ENCODE measurements at places on chromosomes 7 and 10.

DNA sequence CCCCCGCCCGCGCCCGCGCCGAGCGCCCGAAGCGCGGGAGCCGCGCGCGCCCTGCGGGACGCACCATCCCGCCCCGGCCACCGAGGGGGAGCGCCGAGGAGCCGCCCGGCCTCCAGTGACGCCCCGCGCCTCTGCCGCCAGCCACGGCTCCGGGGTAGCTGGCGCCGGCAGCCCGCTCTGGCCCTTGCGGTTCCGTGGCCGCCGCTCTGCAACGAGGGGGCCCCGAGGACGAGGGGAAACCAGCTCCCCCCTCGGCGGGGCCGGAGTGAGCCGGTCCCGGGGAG is at the start of gene PAXIP1:
Gene PAXIP1 (minus strand): TSS at position 33 of the 284 bp plus-strand sequence. CDS start 195 bp downstream, outside the sequence.
- DNase-seq: peak; percentile 38

- DNase-seq: no peak
Measured at GRCh38 chr10:94069884-94070283, 76.2 kb downstream of the PLCE1 start.

DNA sequence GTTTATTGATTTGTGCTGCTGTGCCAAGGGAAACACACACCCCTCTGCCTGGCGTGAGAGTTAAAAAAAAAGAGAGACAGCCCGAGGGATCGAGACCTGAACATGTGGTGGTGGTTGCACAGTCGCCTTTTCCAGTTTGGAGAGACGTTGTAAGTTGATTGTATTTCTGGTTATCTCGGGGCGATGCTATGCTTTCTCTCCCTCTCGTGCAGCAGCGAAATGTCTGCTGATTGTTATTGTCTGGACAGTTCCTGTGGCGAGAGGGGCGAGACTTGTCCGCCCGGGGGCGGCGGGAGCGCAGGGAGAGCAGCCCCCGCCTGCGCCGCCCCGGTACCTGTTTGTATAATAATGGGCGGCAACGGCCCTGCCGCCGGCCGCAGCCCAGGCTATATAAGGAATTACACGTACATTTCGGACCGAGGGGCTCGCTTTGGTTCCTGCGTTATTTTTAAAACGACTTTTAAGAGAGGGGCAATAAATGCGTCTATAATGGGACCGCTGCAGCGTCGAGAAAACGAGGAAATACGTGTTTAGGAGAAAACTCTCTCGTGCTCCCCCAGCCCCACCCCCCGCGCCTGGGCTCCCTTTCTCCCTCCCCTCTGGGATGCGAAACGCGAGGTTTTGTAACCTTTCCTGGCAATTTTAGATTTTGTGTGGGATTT is 1.7 kb downstream of the ZEB1 start:
- DNase-seq: peak; percentile 16

DNA sequence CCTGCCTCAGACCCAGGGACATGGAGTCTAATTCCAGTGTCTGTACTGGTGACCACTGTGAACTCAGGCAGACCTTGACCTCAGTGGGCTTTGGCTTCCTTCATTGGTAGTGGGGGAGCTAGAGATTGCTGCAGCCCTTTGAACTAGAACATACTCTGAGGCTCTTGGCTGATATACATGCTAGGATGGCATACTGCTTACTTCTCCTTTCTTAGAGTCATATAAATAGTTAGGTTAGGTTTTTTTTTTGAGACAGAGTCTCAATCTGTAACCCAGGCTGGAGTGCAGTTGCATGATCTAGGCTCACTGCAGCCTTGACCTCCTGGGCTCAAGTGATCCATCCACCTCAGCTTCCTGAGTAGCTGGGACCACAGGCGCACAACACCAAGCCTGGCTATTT is 49.7 kb downstream of the TMEM178B start:
- DNase-seq: no peak

DNA sequence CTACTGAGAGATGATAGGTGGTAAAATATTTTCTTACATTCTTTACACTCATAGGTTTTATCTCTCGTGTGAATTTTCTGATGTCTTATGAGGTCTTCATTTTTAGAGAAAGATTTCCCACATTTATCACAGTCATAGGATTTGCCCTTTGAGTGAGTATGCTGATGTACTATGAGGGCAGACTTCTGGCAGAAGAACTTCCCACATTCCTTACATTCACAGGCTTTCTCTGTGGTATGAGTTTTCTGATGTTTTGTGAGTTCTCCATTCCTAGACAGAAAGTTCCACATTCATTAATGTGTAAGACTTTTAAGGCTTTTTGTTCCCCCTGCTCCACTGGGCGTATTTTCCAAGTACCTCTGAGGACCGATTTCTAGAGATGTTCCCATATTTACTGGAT is 23.5 kb downstream of the ZNF25 start:
- no peak for DNase-seq

DNA sequence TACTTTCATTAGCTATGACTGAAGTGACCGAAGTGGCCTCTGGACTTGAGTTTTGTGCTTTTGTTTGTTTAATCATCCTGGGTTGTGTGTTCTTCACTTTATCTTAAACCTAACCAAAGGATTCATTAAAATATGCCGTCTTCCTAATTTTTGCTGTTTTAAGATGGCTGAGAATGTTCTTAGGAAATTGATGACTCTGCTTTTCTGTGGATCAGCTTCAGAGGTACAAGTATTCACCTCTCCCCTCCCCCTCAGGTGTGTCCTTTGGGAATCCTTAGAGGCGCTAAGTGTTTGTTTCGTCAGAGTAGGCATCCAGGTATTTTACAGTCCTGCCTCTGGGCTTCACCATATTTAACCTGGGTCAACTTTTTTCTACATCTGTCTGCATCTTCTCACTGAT is 1.1 kb downstream of the CCDC126 start:
- DNase-seq: no peak

GRCh38 chr10:103663802-103664201 is 170.3 kb downstream of the NEURL1 start:
- DNase-seq: no peak

GRCh38 chr7:130063036-130063435 is 7.3 kb upstream of the KLHDC10 start:
- DNase-seq: peak; percentile 80

- DNase-seq: no peak
Measured at GRCh38 chr7:102974366-102975236, 61.8 kb downstream of the LRRC17 start.

DNA sequence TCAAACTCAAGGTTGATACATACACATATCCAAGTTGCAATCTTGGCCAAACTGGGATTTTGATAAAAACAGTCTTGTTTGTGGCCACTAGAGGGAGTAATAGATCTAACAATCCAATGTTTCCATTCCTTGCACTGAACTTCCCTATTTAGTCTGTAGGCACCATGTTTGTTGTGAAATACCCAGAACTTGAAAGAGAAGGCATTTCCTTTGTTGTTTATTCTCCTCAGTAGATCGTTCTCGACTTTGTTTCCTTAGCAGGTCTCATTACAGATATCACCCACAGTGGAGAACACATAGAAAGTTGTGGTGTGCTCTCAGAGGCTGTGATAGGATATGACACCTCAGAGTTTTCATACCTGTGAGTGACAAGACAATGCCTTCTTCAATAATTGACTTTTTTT is 70.3 kb upstream of the MXI1 start:
- DNase-seq: no peak

- no peak for DNase-seq
Measured at GRCh38 chr10:107899075-107899474, 734.6 kb upstream of the SORCS1 start.

DNA sequence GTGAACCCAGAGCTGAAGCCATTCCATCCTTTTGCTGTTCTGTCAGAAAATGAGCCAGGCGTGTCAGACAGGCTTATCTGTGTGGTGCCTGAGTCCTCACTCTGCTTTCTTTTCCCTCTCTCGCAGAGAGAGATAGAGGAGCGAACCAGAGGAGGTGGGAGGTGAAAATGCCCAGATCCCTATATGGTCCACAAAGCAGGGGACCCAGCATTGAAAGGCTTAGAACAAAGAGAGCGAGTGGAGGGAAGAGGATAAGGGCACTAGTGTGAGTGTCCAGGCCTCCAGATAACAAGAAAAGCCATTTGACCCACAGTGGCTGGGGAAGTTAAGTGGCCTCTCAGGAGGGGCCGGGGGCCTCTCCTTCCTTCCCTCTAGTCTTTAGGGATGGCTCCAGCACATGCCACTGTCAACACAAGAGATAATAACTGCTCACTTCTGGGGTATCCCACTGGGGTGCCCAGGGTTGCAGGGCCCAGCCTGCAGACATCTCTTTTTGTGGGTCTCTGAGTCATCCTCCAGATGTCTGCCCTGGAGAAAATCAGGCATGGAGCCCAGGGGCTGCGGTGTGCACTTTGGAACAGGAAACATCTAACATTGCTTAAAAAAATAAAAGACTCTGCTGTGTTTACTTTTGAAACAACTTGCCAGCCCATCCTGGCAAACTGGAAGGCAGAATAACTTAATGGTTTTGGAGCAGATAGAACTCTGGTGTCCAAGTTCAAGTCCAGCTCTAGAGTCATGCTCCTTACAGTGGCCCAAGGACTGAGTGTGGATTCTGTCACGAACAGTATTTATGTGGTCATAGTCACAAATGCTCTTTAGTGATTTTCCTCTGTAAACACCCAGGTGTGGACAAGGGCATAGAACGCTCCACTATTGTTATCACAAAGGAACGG is 189.5 kb downstream of the CXCL12 start:
- no peak for DNase-seq

- no peak for DNase-seq
Measured at GRCh38 chr10:34996843-34997242, 93.3 kb downstream of the CUL2 start.

DNA sequence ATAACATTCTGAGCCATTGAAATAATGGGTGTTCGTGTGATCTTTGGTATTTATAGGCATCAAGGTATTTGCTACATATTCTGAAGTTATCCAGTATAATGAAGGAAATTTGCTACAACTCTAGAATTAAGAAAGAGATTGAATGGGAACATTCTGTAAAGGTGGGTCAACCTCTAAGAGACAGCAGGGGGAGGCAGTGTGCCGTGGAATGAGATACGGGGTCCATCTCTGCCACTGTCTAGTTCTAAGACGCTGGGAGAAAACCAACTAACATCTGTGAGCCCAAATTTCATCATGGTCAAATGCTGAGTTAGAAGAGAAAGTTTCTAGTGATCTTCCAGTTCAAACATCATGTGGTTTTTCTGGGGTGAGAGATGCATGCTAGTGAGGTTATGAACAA is 368.9 kb downstream of the SORCS1 start:
- no peak for DNase-seq

- DNase-seq: no peak
Measured at GRCh38 chr10:75495434-75496190, 64.2 kb downstream of the LRMDA start.

DNA sequence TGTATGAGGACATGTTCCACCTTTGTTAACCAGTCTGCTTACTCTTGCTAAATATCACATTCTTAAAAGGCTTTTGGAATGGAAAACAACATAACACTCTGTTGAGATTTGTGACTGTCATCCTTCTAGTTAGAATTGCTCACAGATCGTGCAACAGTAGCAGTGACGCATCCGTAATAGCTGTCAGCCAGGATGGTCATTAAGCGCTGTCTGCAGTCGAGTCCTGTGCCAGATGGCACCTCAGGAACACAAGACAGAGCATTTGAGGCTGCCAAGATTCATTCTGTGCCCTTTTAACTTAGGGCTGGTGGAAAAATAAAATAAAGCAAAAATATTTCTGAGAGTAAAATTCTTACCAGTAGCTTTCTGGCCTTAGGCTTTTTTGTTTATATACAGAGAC is 348.6 kb downstream of the ANKRD7 start:
- no peak for DNase-seq

DNA sequence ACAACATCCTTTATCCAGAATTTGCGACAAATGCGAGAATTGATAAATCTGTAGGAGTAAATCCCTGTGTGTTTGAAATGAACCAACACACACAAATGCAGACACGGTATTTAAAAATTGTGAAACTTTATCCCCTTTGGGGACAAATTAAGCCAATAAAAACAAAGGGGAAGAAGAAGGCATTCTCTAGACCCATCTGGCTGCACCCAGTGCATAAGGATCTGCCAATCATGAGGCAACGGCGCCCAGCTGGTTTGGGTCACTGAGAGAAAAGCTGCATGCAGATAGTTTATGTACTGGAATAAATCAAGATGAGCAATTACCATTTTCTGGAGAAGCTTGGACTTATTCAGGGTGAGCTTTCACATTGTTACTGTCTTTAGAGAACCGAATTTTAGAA is 45.7 kb downstream of the VAX1 start:
- no peak for DNase-seq

DNA sequence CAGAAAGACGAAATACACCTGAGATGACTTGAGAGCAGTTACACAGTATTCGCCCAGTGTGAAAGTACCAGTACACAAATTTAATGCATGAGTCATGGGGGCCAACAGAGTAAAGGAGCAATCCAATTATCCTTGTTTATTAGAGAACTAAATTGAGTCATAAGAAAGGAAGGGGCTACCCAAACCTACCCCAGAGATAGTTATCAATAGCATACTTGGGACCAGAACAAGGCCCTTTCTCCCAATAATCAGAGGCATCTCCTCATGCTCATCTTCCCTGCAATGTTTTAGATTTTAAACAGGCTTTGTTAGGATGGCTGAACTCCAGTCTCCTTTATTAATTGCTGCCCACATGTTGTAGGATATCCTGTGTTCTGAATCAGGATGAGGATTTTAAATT is 239.7 kb upstream of the LRGUK start:
- no peak for DNase-seq

DNA sequence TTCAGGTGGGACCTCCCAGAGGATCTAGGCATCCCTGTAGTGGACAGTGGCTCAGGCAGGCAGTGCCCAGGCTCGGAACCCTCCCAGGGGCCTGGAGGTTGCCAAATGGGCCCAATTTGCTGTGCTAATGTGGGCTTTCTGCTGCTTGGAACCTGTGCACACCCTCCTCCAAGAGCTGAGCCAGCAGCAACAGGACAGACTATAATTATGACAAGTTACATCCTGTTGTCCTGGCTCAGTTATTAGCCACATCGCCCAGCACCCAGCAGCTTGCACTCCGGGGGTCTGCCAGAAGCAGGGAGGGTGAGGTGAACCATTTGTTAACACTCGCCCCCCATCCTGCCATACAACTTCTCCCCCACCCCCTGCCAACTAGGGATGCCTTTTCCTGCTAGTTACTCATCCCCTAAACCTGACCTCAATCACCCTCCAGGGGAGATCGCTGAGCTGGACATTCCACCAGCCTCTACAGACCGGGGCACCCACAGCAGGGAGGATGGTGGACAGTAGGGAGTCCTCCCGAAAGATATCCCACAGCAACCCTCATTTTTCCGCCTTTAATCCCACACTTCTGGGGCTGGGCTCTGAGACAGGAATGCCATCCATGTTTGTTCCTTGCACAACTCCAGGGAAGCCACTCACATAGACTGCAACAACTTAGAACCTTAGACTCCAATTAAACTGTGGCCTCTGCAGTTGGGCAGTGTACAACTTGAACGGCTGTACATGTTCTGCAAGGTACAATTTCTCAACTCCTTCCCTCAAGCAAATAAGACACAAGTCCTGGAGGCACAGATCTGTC is 7.9 kb upstream of the MYL10 start:
- DNase-seq: no peak

DNA sequence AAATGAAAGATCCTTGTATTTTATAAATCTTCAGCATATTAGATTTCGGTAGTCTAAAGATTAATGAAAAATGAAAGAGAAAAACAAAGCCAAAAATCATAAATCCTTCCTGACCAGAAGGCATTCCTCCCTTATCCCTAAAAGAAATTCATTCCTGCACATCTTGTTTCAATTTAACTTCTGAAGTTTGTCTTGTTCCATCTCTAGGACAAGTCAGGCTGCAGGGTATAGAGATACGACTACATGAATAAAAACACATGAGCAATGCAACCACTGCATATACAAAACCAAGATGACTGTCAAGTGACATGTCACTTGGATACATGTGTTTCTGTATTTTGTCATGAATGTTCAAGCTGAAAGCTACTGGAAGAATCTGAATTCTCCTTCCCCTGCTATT is 214.9 kb downstream of the JAZF1 start:
- no peak for DNase-seq
